Activated CD4-positive, alpha-beta T cell treated with anti-CD3 and anti-CD28 coated beads, Interleukin-2, amount 50 U/mL, for 24 hours (primary cell): ENCODE measurements at places on chromosomes 1 and 21.
A peak's percentile ranks its signal among the peaks of the same experiment; 100 is the strongest.

DNA sequence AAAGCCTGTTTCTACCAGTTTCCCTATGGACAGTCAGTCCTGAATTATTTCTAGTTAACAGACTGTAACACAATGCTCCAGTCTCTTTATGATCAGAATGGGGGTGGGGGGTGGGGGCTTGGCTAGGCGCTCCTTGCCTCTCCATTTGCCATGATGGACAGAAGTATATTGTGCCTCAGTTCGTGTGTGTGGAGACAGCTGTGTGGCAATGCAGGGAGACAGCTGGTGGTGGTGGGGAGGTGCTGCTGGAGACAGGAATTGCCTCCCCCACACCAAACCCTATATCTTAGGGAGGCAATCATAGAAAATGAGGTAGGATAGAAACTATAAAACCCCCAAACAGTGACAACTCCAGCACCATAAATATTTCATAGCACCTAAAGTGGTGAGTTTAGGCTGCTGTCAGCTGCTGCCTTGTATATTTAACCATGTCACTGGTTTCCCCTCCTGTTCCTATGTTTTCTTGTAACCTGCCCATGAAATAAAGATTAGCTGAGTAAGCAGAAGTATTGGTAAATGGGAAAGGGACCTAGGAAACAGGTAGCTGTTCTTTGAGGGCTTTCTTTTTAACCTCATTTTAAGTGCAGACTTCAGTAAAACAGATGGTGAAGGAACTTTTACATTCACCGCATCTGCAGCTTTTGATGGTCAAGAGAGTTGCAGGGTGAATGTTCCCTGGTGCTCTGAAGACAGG lies 3.4 kb downstream of the PLXNA2 start:
- DNase-seq: no peak

GRCh38 chr1:46041974-46042373 lies 90.5 kb downstream of the PIK3R3 start:
- no peak for DNase-seq

- DNase-seq: no peak
Measured at GRCh38 chr1:191002768-191003167, 525.1 kb upstream of the BRINP3 start.

DNA sequence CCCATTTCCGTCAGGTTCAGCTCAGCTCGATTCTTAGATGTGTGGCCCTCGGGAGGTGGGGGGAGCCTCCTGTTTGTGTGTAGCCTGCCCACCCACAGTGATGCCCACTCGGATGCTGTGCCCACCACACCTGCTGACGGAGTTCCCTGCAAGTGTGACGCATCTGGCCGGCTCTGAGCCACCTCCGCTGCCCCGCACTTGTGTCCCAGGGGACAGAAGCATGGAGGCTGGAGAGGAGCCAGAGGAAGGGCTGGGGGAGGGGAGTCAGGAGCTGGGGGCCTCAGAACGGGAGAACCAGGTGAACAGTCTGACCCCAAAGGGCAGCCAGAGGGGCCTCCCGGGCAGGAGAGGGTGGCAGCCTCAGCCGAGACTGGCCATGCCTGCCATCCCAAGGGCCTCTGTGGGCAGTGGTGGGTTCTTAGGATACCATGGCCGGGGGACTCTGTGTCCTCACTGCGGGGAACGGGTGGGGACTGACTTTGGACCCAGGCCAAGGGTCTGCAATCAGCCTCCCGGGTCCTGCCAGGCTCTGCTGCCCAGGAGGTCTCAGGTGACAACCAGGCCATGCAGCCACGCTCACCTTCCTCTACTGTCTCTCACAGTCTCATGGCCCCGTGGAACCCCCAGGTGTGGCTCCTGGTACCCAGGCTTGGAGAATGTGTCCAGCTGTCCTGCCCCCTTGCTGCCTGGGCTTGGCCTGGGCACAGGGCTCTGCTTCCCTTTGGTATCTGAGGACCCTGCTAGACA lies 267.2 kb upstream of the VAMP3 start:
- no peak for DNase-seq

DNA sequence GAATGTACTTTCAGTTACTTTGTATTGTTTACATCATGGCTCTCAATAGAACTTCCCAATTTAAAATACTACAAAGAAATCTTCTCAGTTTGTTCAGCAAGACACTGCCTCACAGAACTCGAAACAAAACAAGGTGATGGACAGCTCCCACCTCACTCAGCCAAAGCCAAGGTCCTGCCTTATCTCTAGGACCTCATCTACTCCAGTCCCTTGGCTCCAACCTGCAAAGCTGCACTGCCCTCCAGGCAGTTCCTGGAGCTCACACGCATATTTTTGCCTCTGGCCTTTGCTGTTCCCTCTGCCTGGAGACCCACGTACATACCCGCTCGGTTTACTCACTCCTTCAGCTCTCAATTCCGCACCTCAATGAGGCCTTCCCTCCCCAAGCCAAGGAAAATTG lies 40.3 kb downstream of the MCOLN2 start:
- DNase-seq: no peak

DNA sequence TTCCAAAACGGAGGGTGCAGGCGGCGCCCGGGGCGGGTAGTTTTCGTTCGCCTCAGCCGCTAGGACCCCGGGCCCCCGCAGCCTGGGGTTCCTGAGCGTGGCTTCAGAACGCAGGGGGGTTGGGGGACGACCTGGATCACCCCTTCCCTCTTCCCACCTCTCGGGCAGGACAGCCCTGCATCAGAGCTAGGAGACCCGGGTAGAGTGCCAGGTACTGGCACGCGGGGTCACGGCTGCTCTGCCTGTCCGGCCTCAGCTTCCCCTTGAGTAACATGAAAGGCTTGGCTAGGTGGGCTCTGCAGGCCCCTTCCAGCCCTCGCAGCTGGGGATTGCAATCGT lies 484 bp downstream of the DFFB start:
- DNase-seq: no peak

DNA sequence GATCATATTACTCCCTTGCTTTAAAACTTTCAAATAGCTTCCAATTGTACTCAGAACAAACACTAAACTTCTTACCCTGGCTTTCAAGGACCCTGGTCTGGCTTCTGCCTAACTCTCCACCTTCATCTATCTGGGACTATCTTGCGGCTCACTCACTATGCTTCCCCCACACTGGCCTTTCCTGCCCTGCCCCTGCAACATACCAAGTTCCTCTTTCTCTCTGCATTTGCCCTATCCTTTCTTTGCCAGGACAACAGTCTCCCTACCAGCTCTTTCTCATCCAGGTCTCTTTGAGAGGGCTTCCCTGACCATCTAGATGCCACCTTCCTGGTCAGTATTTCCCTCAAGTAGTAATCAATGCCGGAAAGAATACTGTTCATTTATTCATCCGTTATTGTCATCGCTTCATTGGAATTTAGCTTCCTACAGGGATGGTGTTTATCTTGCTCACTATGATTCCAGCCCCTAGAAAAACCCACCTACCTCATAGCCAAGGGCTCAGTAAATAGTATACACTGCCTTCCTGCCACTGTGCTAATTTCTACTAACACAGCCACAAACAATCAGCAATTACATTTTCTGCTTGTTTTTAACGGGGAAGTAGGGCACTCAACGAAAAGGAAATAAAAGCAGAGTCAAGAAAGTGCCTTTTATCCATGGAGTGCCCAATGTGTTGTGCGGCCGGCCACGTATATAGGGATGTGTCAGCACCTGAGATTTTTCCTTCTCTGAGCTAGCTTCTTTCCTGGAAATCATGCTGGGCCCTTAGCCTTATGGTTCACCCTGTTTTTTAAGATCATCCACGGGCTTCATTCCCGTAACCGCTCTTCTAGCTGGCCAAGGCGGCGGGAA lies 521 bp upstream of the CDC7 start:
- DNase-seq: no peak

GRCh38 chr1:159141584-159142390 lies 29.6 kb upstream of the CADM3 start:
- DNase-seq: no peak

DNA sequence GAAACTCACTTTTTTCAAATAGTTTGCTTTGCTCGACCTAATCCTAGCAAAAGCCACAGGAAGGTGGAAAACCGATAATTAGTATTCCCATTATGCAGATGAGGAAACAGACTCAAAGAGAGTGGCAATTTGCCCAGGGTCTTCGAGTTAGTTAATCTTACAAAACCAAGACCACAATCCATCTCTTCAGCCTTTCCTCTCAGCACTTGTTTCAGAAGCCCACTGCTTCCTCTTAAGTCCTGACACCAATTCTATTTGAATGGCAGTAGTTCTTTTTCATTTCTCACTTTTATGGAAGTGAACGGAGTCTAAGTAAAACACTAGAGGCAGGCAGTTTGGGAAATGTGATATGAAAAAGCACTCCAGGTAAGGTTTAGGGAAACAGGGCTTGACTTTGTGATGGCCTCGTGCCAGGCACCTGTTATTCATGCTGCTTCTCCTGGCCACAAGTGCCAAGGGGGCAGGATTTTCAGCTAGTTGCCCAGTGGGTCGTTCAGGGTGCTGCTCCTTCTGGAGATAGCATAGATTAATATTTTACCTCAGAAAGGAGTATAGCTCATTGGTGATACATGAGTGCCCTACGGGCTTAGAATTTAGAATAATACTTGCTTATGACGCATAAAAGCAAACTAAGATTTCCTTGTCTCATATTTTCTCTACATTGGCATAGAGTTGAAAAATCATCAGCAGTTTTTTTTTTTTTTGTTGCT lies 76.6 kb upstream of the NRIP1 start:
- no peak for DNase-seq

- peak; percentile 36 for DNase-seq
Measured at GRCh38 chr1:45205910-45206721, at the start of gene ZSWIM5. TSS of gene ZSWIM5 (minus strand) at chr1:45206605. CDS start at chr1:45206350, 255 bp downstream.

DNA sequence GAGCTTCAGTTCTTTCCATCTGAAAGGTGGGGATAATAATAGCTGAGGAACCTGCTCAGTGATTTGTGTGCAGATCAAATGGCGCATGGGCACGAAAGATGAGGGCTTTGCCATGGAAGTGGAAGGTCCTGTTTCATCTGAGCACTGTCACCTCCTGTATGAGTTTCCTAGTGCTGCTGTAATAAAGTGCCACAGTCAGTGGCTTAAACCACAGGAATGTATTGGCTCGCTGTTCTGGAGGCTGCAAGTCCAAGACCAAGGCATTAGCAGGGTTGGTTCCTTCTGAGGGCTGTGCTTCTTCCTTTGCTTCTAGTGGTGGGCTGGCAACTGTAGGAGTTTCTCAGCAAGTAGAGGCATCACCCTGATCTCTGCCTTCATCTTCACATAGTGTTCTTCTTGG lies 51.1 kb upstream of the RBM15 start:
- no peak for DNase-seq

- DNase-seq: no peak
Measured at GRCh38 chr1:33350611-33351280, 29.8 kb upstream of the A3GALT2 start.

DNA sequence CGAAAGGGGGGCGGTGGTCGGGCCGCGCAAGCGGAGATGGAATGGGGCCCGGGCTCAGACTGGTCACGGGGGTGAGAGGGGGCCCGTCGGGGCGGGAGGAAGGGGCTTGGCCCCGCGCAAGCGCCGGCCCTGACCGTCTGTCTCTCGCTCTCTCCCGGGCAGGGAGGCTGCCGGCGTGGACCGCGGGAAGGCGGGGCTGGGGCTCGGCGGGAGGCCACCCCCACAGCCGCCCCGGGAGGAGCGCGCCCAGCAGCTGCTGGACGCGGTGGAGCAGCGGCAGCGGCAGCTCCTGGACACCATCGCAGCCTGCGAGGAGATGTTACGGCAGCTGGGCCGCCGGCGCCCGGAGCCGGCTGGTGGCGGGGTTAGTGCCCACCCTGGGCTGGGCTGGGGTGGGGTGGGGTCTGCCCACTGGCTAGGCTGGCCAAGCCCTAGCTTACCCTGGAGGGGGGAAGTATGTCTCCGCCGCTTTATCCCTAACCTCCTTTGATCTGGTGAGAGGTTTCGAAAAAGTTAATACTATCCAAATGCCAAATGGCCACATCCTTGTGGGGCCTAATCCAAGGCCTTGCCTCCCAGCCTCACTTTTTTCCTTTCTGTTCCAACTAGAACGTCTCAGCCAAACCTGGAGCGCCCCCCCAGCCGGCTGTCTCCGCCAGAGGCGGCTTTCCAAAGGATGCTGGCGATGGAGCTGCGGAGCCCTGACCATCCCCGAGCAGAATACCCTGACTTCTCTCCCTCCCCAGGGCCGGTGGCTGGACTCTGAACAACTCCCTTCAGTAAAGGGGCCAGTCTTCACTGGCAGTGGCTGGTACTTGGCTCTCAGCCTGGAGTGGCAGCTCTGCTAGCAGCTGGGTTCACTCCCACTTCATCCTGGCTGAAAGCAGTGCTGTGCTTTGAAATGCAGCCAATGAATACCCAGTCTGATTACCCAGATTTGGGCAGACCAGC lies 636 bp upstream of the YRDC start:
- DNase-seq: no peak

- no peak for DNase-seq
Measured at GRCh38 chr1:114153261-114154145, at the start of gene SYT6. TSS of gene SYT6 (minus strand) at chr1:114153869. CDS start at chr1:114153772, 97 bp downstream.

DNA sequence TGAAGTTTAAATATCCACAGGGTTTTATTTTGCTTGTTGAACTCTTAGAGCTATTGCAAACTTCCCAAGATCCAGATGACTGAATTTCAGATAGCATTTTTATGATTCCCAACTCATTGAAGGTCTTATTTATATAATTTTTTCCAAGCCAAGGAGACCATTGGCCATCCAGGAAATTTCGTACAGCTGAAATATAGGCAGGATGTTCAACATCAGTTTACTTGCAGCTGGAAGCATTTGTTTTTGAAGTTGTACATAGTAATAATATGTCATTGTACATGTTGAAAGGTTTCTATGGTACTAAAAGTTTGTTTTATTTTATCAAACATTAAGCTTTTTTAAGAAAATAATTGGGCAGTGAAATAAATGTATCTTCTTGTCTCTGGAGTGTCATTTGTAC lies 32.8 kb upstream of the DDR2 start:
- no peak for DNase-seq
